ENCODE measurements at places on chromosomes 12 and 14.

DNA sequence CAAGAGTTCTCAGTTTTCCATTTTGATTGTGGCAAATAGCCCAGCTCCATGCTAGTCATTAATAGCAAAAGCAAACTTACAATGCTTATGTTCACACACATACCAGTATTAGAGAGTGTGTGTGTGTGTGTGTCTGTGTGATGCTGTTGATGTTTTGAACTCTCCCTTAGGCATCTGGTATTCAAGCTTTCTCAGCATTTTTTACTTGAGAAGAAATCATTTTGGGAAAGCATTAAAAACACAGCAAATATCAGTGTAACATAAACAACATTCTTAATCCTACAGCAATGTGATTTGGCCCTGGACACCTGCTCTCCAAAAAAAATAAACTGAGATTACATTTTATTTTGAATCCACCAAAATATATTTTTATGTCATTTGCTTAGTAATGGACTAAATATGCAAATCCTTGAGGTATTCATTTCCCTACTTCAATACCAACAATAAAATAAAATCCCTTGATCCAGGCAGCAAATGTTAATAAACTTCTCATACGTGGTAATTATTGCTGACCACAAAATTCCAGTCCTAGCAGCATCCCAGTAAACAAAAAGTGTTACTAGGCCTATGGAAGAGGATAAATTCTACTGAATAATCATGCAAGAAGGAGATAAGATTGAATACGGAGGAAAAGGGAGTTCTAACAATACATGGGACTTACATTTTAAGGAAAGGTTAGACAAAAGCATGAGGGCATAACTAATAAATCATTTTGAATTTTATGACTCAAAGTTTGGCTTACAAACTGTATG is 249.5 kb upstream of the CLEC14A start:
- H3K4me1 ChIP-seq = peaks cover 24% of the 10 kb centered on the region
- no peak for DNase-seq
- H3K4me3 ChIP-seq = no peak overlapping the region
- H3K27me3 ChIP-seq = no peaks in the 10 kb centered on the region
- H3K27ac ChIP-seq = no peak overlapping the region

GRCh38 chr14:77892381-77892871 is 92.5 kb downstream of the ADCK1 start:
- H3K27ac ChIP-seq = no peak overlapping the region
- no peaks in the 10 kb centered on the region for H3K36me3 ChIP-seq
- H3K4me1 ChIP-seq = peaks cover 14% of the 10 kb centered on the region
- H3K4me3 ChIP-seq = no peak overlapping the region
- peak; percentile 24 for DNase-seq

DNA sequence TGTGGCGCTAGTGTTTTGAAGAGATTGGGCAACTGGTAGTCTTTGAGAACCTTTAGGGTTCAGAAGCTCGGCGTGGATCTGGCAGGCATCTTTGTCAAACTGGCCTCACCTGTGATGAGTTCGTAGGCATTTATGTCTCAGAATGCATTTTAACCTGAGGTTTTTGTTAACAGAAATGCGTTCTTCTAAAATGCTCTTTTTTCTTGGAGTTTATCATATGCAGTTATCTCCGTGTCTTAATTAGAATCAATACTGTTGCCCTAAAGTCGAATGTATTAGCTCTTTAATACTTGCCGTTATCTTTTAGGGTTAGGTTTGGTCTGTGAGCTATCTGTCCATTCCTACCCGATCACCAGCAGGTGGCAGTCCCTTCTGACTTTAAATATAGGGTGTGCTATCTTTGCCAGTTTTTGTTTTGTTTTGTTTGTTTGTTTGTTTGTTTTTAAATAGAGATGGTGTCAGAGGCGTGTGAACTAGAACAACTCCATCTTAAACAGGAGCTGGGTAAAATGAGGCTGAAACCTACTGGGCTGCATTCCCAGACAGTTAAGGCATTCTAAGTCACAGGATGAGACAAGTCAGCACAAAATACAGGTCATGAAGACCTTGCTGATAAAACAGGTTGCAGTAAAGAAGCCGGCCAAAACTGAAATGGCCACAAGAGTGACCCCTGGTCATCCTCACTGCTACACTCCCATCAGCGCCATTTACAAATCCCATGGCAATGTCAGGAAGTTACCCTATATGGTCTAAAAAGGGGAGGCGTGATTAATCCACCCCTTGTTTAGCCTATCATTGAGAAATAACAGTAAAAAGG is 1.4 kb downstream of the ATF1 start:
- H3K4me1 ChIP-seq = peaks cover 17% of the 10 kb centered on the region
- H3K27ac ChIP-seq = peak overlapping the region; percentile 86
- no peaks in the 10 kb centered on the region for H3K27me3 ChIP-seq
- peak overlapping the region; percentile 93 for H3K4me3 ChIP-seq
- peak; percentile 74 for DNase-seq

DNA sequence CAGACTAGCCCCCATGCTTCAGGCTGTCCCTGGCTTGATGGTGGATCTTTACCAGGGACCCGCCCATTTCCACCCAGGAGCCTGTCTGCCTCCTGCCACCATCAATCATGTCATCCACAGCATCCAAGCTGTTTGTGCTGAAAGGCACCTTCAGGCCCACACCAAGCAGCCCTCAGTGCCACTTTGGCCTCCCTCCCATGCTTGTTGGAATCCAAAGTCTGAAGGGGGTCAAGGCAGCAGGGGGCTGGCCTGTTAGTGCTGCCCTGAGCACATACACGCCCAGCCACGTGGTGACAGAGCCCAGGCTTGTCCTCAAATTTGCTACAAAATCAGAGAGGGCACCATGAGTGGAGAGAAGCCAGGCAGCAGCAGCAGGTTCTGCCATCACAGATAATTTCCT is 1146.8 kb downstream of the FSCB start:
- no peaks in the 10 kb centered on the region for H3K27me3 ChIP-seq
- no peaks in the 10 kb centered on the region for H3K36me3 ChIP-seq
- no peaks in the 10 kb centered on the region for H3K4me1 ChIP-seq
- H3K4me3 ChIP-seq = no peak overlapping the region
- DNase-seq = no peak
- H3K27ac ChIP-seq = no peak overlapping the region

DNA sequence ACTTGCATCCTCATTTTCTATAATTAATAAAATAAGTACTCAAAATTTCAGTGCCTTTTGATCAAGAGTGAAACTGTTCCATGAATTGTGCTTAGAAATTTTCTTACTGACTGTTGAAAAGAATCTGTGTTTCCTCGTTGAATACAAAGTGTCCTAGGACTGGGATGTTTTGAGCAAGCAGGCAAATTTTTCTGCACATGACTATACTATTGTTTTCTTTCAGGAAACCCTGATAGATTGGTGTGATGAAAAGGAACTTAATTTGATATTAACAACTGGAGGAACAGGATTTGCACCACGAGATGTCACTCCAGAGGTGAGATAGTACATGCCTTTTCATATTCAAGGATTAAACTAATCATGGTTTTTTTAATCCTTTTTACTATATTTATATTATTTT is 316.3 kb downstream of the GPHN start:
- H3K4me3 ChIP-seq = no peak overlapping the region
- H3K27ac ChIP-seq = no peak overlapping the region
- no peaks in the 10 kb centered on the region for H3K4me1 ChIP-seq
- H3K36me3 ChIP-seq = no peaks in the 10 kb centered on the region
- no peak for DNase-seq

GRCh38 chr14:55446127-55446736 is 5.8 kb upstream of the TBPL2 start:
- DNase-seq = peak; percentile 93
- peak overlapping the region; percentile 19 for H3K4me3 ChIP-seq
- no peaks in the 10 kb centered on the region for H3K36me3 ChIP-seq
- H3K4me1 ChIP-seq = peaks cover 31% of the 10 kb centered on the region
- H3K27ac ChIP-seq = peak overlapping the region; percentile 72
- no peaks in the 10 kb centered on the region for H3K27me3 ChIP-seq

DNA sequence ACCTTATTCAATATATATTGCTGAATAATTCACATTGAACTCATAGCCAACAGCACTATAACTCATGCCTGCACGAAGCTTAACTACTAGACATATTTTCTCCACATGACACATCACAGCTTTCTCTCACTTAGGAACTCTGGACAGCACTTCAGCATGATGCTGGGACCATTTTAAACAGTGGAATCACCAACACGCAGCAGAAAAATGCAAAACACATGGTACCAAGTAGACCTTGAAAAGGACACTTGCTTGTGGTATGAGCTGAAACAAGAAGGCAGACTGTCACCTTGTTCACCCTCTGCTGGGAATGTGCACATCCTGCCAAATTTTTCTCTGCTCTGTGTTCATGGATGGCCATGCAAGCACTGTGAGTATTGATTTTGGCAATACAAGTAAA is 34.8 kb upstream of the CD9 start:
- H3K4me3 ChIP-seq = no peak overlapping the region
- DNase-seq = peak; percentile 78
- no peaks in the 10 kb centered on the region for H3K27me3 ChIP-seq
- no peaks in the 10 kb centered on the region for H3K36me3 ChIP-seq
- peaks cover 35% of the 10 kb centered on the region for H3K4me1 ChIP-seq

DNA sequence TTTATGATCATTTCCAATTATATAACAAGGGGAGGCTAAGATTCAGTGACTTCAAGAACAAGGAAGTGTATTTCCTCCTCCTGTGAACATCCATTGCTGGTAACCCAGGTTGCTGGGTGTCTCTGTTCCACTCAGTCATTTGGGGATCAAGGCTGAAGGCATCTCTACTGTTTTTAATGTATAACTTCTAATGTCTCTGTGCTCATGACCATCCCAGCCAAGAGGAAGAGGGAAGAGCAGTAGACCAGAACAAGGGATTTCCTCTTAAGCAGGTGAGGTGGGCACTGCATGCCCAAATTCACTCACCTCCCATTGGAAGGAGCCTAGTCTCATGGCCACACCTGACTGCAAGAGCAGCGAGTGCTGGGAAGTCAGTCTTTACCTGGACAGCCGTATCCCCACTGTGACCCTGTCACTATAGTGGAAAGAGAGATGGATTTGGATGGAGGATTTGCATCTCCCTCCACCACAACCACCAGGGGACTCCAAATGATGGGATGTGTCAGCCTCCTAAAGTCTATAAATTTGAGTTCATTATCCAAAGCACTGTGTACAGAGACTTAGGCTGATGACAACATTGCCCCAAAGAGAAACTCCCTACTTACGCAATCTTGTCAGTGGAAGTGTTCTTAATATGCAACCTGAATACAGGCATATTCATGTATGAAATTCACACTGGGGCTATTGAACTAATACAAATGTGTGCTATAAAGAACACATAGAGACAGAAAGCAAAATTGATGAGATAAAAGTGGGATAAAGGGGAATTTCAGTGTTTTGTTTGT is 368.7 kb downstream of the TMEM132D start:
- no peaks in the 10 kb centered on the region for H3K36me3 ChIP-seq
- H3K4me3 ChIP-seq = no peak overlapping the region
- no peaks in the 10 kb centered on the region for H3K4me1 ChIP-seq
- no peak for DNase-seq
- no peaks in the 10 kb centered on the region for H3K27me3 ChIP-seq

All from GM23248 (cell line).